ENCODE measurements at places on chromosomes 4 and X.

DNA sequence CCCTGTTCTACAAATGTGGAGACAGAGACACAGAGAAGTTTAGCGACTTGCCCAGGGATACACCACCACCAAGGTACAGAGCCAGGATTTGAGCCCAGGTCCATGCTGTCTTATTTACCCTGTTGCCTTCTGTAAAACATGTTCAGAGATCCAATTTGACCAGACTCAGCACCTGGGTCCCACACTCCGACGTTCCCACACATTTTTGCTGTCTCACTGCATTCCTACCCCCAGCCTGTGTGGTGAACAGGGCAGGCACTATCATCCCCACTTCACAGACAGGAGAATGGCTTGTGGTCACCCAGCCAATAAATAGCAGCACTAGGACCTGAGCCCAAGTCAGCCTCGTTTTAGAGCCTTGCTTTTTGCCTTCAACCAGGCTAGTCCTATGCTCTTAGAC is 102.8 kb downstream of the PJA1 start:
- no peak for DNase-seq

- DNase-seq, result no peak
Observed at GRCh38 chr4:6917461-6918271, 8.0 kb downstream of the TBC1D14 start.

DNA sequence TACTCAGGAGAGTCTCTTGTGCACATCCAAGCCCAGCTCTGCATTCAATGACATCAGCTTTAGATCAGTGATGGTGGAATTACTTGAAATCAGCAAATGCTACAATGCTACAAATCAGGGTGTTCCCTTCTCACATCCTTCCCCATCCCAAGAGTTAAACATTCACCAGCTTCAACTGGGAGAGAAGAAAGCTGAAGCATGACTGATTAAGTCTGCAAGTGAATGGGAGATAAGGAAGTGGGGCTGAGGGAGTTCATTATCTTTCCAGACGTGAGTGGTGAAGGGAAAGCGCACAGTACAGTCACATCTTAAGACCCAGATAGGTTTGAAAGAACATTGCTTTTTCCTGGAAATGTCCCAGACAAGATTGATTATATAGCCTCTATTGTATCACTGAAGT is 26.2 kb upstream of the MAP9 start:
- no peak for DNase-seq

DNA sequence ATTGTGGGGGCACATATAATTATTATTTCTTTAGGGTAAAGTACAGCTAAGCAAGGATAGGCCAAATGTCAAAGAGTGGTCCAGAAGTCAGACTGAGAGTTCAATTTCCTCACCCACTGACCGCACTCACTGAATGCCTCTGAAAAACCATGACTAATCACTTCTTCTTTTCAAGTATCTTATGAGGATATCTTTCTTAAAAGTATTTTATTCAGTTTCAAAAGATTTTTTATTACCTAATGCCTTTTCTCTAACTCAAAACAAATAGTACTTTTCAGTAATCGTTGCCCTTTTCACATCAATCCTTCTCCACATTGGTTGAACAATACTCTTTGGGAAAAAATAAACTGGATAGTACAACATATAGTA is 61.7 kb upstream of the CAMK2D start:
- DNase-seq, result peak; percentile 7

- no peak for DNase-seq
Observed at GRCh38 chr4:162075726-162076125, 88.1 kb downstream of the FSTL5 start.

DNA sequence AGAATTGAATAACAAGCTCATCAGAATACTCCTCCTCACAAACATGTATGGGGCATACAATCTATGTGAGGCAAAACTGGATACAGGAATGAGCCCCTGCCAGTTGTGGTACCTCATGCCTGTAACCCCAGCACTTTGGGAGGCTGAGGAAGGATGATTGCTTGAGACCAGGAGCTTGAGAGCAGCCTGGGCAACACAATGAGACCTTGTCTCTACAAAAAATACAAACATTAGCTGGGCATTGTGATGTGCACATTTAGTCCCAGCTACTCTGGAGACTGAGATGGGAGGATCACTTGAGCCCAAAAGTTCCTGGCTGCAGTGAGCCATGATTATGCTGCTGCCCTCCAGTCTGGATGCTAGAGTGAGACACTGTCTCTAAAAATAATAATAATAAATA is 611.0 kb downstream of the NLGN4X start:
- no peak for DNase-seq

GRCh38 chr4:83629945-83630721 is 94.2 kb downstream of the GPAT3 start:
- DNase-seq, result no peak

GRCh38 chr4:127632420-127633403 is at the start of gene INTU:
Gene INTU, plus strand, starts transcription at chr4:127632957. Its CDS starts 78 bp downstream, at chr4:127633035.
- DNase-seq, result no peak

GRCh38 chr4:109690690-109691410 is 12.4 kb downstream of the CASP6 start:
- DNase-seq, result no peak

- no peak for DNase-seq
Observed at GRCh38 chrX:46693149-46693548, 65.8 kb downstream of the SLC9A7 start.

GRCh38 chrX:10111364-10112148 is 45.2 kb upstream of the CLCN4 start:
- no peak for DNase-seq

- DNase-seq, result no peak
Observed at GRCh38 chrX:112630187-112630586, 49.6 kb downstream of the LHFPL1 start.

GRCh38 chrX:127038065-127038464 is 218.5 kb downstream of the PRR32 start:
- no peak for DNase-seq

DNA sequence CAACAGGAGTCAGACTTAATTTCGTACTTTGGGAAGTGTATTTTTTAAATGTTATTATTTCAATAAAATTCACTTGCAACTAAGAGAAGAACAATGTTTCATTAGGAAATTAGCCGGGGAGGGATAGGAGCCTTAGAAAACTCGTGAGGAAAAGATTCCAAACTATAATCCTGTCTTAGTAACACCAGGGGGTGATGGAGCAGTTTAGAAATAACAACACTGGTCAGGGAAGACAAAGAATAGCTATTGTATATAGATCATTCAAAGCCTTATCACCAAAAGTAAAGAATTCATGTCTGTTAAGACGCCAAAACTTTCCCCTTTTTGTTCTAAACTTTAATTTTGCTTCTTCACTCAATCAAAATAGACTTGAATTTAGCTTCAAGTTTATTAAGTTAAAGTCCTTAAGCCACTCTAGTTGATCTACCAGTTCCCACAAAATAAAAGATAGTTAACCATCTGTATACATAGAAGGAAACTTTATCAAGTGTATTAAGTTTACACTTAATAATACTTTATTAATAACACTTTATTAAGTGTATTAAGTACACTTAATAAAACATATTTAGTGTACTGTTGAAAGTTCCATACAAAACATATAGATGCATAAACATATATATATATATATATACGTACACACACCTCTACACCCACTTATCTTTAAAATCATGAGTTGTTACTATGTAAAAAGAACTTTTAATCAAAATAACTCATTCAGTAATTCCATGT is 60.5 kb downstream of the ARAP2 start:
- DNase-seq, result no peak

- DNase-seq, result no peak
Observed at GRCh38 chr4:93748373-93749291, 79.9 kb upstream of the ATOH1 start.

DNA sequence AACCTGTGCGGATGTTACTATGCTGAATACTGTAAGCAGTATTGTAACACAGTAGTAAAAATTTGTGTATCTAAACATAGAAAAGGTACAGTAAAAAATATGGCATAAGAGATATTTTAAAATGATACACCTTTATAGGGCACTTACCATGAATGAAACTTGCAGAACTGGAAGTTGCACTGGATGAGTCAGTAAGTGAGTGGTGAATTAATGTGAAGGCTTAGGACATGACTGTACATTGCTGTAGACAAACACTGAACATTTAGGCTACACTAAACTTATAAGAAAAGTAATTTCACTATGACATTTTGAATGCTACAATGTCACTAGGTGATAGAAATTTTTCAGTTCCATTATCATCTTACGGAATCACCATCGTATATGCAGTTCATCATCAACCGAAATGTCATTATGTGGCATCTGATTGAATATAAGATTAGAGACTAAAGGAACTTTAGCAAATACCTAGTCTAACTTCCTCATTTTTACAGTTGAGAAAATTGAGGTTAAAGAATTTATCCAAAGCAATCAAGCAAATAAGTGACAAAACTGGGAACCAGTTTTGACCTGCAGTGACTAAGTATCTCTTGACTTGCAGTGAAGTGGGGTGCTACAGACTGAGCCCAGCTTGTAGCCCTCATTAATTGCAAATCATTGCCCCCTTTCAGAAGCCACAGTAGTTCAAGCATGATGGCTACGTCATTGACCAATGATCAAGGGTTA is 55.3 kb downstream of the EGF start:
- DNase-seq, result no peak

DNA sequence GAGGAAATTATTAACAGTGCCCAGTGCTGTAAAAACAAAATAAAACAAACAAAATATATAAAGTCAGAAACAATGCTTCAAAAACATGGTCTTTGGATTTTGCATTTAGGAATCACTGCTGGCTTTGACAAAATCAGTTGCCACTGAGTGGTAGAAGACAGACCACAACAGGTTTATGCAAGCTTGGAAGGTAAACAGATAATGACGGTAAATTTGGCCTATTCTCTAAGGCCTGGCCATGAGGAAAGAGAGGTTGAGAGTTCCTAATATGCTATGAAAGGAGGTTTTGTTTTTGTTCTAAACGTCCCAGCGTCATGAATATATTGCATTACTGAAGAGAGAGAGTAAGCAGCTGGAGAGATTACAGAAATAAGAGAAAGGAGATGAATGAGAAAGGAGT is 629.4 kb downstream of the STPG2 start:
- no peak for DNase-seq

Measured in GM12892 (cell line).